Cardiac ventricle fibroblast (primary cell): ENCODE measurements at places on chromosomes 6 and 20. TPM values are rescaled to one million over a fixed set of nuclear protein-coding genes. Genes with fewer than 3 reads are reported as not detected.

Gene SLC32A1
- not detected in 2 replicates for total RNA-seq

Gene WFDC10B
- total RNA-seq, result not detected in 2 replicates

Gene SCRT2
- not detected in 2 replicates for total RNA-seq

Gene TRIM15
- total RNA-seq, result not detected in 2 replicates

Gene ADGRF1
- not detected in 2 replicates for total RNA-seq

Gene NHSL1
- 6.7 and 10.8 TPM in 2 replicates for total RNA-seq

Gene NNAT
- not detected in 2 replicates for total RNA-seq
